MCF 10A (cell line): ENCODE measurements at places on chromosomes 3 and 15. TPM values are rescaled to one million over a fixed set of nuclear protein-coding genes. Genes with fewer than 3 reads are reported as not detected.

DNA sequence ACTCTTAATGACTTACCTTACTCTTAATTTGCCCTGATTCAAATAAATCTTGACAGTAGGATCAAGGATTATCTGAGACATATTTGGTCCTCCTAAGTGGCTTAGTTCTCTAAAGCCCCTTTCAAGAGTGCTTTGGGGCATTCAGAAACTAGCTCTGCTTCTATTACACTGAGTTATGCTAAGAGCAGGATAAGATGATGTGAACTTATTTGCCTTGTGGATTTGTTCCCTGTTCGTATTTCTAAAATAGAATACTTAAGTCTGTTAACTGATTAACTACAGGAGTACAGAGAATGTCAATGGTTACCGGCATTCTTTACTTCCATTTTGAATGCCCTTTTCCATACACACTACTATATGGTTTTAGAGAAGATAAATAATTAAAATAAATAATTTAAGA, 14.8 kb upstream of the FRMD4B start:
- DNase-seq: no peak

- DNase-seq: no peak
These were observed 480.3 kb upstream of the KCNMB2 start for GRCh38 chr3:178055939-178056338.

DNA sequence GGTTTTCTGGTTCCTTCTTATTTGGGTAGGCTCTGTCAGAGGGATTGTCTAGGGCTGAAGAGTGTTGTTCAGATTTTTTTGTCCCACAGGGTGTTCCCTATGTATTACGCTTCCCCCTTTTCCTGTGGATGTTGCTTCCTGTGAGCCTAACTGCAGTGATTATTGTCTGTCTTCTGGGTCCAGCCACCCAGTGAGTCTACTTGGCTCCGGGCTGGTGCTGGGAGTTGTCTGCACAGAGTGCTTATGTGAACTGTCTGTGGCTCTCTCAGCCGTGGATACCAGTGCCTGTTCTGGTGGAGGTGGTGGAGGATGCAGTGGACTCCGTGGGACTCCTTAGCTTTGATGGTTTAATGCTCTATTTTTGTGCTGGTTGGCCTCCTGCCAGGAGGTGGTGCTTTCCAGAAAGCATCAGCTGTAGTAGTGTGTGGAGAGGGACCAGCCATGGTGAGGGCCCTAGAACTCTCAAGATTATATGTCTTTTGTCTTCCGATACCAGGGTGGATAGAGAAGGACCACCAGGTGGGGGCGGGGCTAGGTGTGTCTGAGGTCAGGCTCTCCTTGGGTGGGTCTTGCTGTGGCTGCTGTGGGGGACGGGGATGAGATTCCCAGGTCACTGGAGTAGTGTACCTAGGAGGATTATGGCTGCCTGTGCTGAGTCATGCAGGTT, 53.8 kb downstream of the CCDC66 start:
- DNase-seq: no peak

The CLRN1 gene
- not detected in 2 replicates for total RNA-seq

DNA sequence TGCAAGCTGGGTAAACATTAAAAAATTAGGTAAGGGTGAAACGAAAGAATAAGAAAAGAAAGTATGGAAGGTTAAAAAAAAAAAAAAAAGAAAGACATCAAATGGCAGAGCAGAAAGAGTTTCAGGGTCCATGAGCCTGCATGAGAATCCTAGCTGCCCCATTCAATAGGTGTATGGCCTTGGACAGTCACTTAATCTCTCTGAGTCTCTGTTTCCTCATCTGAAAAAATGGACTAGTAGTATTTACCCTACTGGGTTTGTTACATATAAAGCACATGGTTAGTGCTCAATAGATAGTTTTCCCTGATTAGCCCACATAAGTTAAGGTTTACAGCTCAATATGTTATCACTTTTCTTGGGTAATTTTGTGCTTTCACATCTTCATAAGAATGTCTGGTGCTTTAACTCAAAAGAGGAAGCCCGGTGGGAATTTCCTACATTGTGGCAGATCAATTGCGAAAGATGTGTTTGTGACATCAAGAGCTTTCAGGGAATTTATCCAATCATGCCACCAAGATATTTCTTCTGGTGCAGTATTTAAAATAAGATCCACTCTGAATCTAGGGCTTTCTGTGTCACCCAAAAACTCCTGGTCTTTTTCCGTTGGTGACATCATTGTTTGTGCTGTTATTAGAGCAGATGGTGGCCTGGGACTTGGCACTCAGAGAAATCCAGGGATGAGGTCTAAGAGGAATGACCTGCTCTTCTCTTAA, 57.2 kb upstream of the UBE2E1 start:
- DNase-seq: peak; percentile 79

GRCh38 chr3:11254876-11255275, 17.3 kb upstream of the ATG7 start:
- DNase-seq: peak; percentile 24

DNA sequence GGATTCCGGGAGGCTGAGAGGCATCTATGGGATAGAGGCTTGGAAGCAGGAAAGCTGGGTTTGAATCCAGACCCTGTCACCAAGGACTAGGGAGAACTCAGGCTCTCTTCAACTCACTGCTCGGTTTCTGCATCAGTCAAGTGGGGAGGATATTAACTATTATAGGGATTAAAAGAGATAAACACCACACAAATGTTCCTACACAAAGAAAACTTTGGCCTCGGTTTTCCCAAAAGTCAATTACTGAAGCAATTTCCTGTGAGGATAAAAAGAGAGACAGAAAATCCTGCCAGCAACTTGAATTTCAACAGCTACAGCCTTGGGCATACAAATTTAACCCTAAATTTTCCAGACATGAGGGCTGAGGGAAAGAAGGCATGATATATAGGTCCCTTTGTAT, 36.0 kb downstream of the ITGB5 start:
- DNase-seq: peak; percentile 24

DNA sequence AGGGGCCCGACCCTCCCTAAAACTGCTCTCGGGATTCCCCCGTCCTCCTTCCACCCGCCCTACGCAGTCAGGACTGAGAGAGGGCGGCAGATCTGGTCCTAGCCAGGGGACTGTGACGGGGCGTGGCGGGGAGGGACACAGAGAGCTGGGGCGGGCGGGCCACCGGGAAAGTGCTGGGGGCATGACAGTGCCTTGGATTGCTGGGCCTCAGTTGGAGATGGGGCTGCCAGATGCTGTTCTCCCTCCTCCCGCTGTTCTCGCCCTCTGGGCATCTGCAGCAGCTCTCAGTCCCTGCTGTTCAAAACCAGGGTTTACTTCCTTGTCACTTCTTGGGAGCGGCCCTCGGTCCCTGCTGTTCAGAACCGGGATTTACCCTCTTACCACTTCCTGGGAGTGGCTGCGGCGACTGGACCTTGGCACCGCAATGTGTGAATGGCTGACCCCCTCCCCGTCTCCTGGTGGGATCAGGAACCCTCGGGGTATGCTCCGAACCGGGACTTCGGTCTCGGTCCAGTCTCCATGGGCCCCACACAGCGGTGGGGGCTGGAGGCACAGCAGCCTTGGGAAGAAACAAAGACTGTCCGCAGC, 1.8 kb upstream of the RPP25 start:
- DNase-seq: no peak

The GNB4 gene
- total RNA-seq: 20.3 and 20.8 TPM in 2 replicates

- DNase-seq: no peak
These were observed 28.2 kb downstream of the C3orf62 start for GRCh38 chr3:49248840-49249227.

DNA sequence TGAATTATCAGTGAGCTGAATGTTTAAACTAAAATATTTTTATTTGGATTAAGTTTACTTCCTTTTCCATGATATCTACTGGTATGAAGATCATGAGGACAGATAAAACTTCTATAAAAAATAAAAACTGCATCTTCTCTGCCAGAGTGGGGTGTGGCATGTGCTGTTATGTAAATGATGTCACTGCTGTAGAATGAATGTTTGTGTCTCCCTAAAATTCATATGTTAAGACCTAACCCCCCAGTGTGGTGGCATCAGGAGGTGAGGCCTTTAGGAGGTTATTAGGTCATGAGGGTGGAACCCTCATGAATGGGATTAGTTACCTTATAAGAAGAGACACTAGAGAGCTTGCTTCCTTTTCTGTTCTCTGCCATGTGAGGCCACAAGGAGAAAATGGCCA, 178.7 kb upstream of the DPH6 start:
- DNase-seq: no peak

GRCh38 chr3:65894679-65895453, 143.9 kb downstream of the MAGI1 start:
- DNase-seq: peak; percentile 74

The C3orf22 gene
- total RNA-seq: not detected in 2 replicates

DNA sequence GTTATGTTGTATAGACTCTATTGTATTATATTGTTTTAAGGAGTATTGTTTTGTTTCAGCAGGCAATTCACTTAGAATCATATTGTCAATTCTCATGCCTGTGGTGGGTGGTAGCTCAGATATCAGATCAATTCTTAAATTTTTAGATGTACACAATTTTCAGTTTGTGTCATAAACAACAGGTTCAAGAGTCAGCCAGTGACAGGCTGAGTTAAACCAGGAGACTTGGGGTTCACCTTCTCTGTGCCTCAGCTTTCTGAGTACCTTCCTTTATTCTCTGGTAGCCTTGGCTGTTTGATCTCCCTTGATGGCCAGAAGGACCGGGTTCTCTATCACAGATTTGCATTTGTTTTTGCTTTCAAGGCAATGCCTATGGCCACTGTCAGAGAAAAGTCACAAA, 199.9 kb upstream of the KCNMB2 start:
- no peak for DNase-seq

GRCh38 chr15:77649017-77649416, 16.3 kb upstream of the LINGO1 start:
- DNase-seq: no peak

The GOLGA6D gene
- not detected in 2 replicates for total RNA-seq

The TRMT10C gene
- total RNA-seq: 27.0 and 32.5 TPM in 2 replicates

The CTXN2 gene
- not detected in 2 replicates for total RNA-seq

The BHLHE40 gene
- 16.8 and 27.9 TPM in 2 replicates for total RNA-seq

- no peak for DNase-seq
These were observed 18.3 kb downstream of the RAB43 start for GRCh38 chr3:129103296-129103695.

DNA sequence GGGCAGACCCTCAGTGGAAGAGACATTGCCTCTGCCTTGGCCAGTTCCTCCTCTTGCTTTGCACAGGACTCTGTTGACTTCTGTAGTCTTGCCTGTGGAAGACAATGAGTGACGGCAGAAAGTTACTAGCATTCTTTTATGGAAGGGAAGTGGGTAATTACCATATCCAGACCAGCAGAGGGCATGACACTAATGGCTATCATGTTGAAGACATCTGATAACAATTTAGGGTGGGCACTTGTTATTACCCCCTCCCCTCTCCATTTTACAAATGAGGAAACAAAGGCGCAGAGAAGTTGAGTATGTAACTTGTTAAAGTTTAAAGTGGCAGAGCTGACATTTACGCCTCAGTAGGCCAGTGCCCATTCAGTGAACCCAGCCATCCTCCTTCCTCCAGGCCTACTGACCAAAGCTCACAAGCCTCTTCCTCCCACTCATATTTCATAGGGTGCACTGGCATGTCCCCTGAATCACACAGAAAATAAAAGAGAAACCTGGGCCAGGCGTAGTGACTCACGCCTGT, 48.2 kb upstream of the FMN1 start:
- peak; percentile 60 for DNase-seq

The GOLGA6B gene
- total RNA-seq: not detected in 2 replicates

The CACNA2D2 gene
- total RNA-seq: not detected in 2 replicates

DNA sequence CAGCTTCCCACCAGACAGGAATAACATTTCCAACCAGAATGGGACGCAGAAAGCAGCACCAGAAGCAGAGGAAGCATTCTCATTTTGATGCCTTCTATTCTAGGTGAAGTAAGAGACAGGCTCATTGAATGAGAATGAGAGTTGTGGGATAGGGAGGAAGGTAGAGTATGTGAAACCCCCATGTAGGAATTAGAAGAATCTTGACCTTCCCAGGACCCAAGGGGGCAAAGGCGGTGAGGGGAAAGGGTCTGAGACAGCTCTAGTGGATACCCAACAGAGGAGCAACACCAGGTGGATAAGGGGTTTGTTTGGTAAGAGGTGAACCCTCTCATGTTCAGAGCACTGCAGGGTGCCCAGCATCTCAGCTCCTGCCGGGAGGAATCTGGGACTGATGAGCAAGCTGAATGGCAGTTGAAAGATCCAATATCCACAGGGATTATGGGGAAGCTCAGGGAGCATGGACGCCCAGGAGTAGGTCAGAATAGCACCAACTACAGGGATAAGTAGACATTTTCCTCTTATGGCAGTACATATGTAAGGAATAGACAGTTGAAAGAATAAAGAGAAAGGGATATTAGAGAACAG, 77.0 kb downstream of the PLCL2 start:
- no peak for DNase-seq

The DLL4 gene
- 0.10 TPM in 1 of 2 replicates, not detected in the other for total RNA-seq

DNA sequence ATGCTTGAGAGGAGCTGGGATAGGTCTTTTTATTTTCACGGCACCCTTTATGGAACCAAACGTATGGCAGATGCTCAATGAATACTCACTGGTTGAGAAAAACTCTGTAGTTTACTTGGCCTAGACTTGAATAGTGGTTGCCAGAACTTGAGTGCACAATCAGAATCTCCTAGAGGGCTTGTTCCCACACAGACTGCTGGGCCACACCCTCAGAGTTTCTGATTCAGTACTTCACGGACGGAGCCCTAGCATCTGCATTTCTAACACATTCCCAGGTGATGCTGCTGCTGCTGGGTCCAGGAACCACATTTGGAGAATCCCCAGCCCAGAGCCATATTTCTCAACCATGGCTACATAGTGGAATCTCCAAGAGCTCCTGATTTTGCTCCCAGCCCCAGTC, 24.6 kb downstream of the CA12 start:
- no peak for DNase-seq

- peak; percentile 52 for DNase-seq
These were observed 38.3 kb downstream of the PDE8A start for GRCh38 chr15:85019815-85020590.

DNA sequence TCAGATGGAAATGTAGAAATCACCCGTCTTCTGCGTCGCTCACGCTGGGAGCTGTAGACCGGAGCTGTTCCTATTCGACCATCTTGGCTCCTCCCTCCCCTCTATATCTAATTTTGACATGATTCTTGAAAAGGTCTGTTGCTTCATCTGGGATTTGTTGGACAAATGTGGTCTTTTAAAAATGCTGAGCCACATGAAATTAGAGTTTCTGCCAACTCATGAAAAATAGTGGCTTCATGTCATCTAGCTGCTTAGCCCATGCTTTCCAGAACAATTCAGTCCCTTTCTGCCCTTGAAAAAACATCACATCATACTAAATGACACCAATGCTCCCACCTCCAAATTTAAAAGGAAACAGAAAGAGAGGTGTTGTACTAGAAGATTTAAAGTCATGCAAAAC, 148.6 kb upstream of the EIF1B start:
- DNase-seq: no peak

DNA sequence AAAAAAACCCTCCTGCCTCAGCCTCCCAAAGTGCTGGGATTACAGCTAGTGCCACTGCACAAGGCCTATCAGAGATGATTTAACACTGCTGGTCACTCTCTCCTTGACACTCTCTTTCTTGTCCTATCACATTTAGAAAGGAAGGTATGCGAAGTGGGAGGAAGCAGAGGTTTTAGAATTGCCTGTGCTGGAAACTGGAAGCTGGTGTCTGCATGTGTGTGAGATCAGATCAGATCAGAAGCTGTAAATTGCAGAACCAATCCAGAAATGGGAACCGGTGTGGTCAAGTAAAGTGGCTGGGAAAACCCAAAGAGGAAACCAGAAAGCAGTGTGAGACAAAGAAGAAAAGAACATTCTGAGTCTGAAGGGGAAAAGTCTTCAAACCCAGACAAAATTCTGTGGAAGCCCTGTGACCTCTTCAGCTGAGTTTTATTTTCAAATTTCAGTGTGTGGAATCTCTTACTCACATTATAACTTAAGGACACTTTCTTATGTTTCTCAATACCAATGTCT, 2.8 kb downstream of the EFHB start:
- DNase-seq: no peak

The HCLS1 gene
- 1.6 and 2.5 TPM in 2 replicates for total RNA-seq

- DNase-seq: no peak
These were observed 171.0 kb upstream of the MBNL1 start for GRCh38 chr3:152097770-152098169.
